ENCODE measurements at places on chromosomes 1 and 21.

GRCh38 chr1:82455342-82455741 lies 654.6 kb downstream of the ADGRL2 start:
- no peak for DNase-seq

DNA sequence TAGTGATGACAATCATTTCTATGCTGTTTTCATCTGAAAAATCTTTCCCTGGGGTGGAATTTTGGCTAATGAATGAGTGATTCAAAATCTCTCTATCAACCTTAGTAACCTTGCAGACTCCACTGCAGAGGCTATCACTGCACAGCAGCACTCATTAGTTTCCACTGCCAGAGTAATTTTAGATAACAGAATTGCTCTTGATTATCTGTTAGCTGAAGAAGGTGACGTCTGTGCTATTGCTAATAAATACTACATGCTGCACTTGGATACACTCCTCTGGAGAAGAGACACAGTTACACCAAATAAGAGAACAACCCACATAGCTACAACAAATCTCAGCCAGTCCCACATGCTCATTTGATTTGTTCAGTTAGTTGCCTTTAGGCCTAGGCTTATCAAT lies 1348.4 kb downstream of the NCAM2 start:
- no peak for DNase-seq

DNA sequence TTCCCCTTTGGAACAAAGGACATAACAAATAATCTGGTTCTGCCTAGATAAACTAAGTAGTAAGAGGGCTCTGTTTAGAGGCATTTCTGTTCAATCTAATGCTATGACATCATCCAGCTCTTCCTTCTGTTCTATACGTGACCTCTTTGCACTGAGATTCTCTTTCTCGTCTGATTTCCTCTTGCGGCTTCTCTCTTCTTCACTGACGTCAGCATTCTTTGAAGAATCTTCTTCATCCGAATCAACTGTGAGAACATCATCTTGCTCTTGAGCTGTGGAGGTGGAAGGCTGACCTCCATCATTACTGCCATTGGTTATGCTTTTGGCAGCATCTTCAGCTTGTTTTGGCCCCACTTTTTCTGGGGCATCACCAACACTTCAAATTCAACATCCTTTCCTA lies 130.4 kb downstream of the HS2ST1 start:
- DNase-seq: no peak

GRCh38 chr1:119794876-119795240 lies 16.4 kb downstream of the REG4 start:
- DNase-seq: no peak

- no peak for DNase-seq
Measured at GRCh38 chr1:99646868-99647267, 955 bp downstream of the PALMD start.

GRCh38 chr1:47870946-47871676 lies 126.1 kb downstream of the TRABD2B start:
- no peak for DNase-seq

DNA sequence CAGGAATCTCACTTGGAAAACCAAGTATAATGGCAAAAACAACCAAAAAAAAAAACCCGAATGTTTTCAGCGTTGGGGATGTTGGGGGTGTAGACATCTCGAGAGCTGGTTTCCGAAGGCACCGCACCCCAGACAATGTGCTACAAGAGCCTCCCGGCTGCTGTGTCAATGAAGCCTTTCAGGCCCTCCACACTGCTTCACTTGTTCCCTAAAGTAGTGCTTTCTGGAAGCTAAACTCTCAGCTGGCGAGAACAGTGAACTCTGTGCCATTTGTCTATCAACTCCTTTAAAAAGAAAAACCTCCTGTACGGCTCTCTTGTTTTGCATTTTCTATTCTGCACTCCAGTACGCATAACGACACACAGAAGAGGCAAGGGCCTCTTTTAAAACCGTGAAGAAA lies 32.5 kb downstream of the PLEKHO1 start:
- DNase-seq: no peak

DNA sequence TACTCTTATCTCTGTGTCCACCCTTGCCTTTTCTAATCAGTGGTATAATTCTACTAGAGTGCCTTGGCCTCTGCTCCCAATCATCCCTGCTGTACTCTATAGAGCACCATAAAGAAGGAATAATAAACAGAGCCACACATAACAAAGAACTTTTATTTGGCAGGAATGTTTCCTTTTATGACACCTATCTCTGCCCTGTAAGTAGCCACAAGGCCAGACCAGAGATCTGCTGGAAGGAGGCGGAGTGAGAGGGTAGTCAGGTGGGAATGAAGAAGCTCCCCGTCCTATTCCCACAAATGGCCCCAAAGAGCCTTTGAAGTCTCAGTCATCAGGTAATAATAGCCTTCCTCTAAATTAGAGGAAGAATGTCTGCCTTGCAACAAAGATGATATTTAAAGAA lies 32.7 kb downstream of the WLS start:
- no peak for DNase-seq

DNA sequence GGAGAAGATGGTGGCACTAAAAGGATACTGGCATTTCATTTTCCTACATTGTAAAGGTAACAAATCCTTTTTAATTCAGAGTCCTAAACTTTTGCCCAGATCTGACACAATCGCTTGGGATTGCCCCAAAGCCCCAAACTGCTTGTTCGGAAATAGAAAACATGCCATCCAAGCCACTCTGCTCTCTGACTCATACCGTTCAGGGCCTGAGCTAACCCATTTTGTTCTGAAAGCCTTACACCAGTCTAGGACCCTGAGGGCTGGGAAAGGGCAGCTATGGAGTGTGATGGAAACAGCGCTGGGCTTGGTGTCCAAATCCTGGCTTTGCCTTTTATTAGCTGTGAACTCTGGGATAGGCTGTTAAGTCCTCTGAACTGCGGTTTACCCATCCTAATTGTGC lies 159.4 kb upstream of the UBE2U start:
- no peak for DNase-seq

GRCh38 chr1:160795951-160796383 lies at the start of gene LY9:
TSS of gene LY9 (plus strand) at chr1:160796174. CDS start at chr1:160796188, 14 bp downstream.
- DNase-seq: no peak

- DNase-seq: no peak
Measured at GRCh38 chr1:164154622-164155021, 404.4 kb upstream of the PBX1 start.

DNA sequence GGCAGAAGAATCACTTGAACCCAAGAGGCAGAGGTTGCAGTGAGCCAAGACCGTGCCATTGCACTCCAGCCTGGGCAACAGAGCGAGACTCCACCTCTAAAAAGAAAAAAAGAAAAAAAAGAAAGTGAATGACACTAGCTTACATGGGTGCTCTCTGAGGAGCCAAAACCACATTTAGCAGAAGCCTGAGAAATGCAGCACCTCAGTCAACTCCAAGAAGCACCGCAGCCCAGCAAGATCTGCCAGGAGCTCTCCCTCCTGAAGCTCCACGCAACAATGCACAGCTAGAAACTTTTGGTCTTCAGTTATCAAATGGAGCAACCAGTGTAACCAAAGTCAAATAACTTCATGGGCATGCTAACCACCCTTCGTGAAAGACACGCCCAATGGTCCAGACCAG lies 229.1 kb downstream of the SETD4 start:
- DNase-seq: no peak

GRCh38 chr1:222095606-222096475 lies 354.0 kb upstream of the DUSP10 start:
- no peak for DNase-seq

- DNase-seq: no peak
Measured at GRCh38 chr1:178867670-178868069, 3.2 kb downstream of the ANGPTL1 start.
